ENCODE measurements at places on chromosomes 2 and 18.
A peak's percentile ranks its signal among the peaks of the same experiment; 100 is the strongest.

GRCh38 chr2:145764631-145765030 is 1244.7 kb upstream of the ZEB2 start:
- DNase-seq = no peak

DNA sequence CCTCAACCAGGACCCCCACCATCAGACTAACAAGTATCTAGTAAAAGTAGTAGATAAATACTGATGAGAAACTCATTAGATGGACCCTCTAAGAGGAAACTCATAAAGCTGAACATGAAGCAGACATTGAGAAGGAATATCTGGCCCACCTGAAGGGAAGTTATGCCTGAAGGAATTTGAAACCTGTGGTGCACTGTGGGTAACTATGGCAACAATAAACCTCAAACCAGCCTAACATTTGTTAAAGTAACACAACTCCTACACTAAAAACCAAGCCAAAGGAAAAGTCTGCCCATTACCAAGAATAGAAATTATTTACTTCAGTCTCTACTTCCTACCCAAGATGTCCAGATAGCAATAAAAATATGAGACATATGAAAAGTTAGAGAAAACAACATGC is 43.4 kb downstream of the KIAA1328 start:
- DNase-seq = no peak

- DNase-seq = peak; percentile 43
Observed at GRCh38 chr2:26848336-26849055, 564 bp downstream of the DPYSL5 start.

DNA sequence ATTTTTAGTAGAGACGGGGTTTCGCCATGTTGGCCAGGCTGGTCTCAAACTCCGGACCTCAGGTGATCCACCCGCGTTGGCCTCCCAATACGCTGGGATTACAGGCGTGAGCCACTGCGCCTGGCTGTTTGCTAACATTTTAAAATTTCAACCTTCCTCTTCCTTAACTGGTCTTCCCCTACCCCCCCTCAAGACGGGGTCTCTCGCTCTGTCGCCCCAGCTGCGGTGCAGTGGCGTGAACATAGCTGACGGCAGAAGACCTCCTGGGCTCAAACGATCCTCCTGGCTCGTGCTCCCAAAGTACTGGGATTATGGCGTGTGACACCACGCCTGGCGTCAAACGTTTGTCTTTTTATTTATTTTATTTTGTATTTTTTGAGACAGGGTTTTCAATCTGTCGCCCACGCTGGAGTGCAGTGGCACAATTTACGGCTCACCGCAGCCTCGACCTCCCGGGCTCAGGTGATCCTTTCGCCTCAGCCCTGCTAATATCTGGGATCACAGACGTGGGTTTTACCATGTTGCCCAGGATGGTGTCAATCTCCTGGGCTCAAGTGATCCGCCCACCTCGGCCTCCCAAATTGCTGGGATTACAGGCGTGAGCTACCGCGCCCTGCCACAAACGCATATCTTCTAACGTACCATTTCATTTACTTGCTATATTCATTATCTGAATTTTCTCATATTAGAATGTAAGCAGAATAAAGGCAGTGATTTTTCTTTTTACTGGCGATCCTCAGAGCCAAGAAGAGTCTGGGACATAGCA is 984 bp upstream of the MSH2 start:
- no peak for DNase-seq

- DNase-seq = peak; percentile 89
Observed at GRCh38 chr2:20093263-20094141, 42.1 kb upstream of the LAPTM4A start.

- DNase-seq = no peak
Observed at GRCh38 chr2:98775146-98775986, 44.4 kb upstream of the MGAT4A start.

GRCh38 chr2:133848111-133848649 is 279.9 kb upstream of the NCKAP5 start:
- no peak for DNase-seq

GRCh38 chr18:39340418-39340817 is 1774.8 kb upstream of the CELF4 start:
- DNase-seq = no peak

DNA sequence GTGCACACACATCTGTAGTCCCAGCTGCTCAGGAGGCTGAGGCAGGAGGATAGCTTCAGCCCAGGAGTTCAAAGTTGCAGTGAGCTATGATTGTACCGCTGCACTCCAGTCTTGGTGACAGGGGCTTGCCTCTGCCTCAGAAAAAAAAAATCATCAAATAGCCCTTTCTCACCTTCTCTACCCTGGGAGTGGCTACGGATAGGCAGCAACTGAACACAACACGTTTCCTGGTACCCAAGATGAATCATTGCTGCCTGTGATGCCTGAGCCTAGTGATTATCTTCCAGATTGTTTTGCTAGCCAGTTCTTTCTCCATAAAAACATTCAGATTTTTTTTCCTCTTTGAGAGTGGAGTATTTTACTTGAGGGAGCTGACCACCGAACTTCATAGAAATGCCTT is 13.5 kb downstream of the INPP4A start:
- no peak for DNase-seq

GRCh38 chr2:834233-834632 is 116.4 kb upstream of the SNTG2 start:
- DNase-seq = no peak

- no peak for DNase-seq
Observed at GRCh38 chr2:11891028-11891427, 144.6 kb downstream of the LPIN1 start.

DNA sequence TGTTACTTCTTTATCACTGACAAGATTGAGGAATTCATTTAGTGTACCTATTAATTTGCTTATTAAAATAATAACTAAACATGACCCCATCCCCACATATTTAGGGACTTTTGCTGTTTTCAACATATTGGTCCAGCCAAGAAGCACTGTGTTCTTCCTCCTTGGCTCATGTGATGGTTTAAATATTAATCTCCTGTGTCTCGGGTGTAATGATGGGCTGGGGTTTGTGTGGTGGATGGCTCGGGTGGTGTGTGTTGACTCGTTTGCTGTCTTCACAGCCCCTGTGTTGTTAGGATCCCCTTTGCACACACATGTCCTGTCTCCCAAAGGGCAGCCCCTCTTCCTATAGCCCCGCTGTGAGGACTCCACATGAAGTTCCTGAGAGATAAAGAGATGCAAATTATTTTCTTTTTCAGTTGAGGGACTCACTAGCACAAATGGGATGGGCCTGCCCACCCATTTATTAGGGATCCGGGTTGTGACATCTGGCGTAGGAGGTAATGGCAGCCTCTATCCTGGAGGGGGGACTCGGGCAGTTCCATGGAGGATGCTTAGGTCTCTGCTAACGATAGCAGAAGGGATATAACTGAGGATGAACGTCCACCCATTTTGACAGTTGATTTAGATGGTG is 53.4 kb downstream of the FHOD3 start:
- no peak for DNase-seq

- DNase-seq = no peak
Observed at GRCh38 chr2:166572937-166573336, 78.9 kb upstream of the SCN7A start.

DNA sequence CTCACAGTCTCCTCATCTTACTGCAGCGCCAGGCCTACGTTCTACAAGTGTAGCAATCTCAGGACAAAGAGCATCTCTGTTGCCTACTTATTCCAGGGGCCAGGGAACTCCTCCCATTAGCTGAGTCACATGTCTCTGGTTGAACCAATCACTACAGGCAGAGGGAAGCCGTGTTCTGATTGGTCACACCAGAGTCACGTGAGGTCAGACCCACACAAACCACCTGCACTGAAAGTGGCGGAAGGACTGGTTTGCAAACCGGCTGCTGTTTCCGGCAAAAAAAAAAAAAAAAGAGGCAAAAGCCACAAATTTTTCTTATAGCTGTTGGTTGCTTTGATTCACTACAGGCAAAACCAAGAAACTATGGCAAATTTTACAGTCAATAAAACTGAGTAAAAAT is 21.9 kb upstream of the USP14 start:
- peak; percentile 56 for DNase-seq

DNA sequence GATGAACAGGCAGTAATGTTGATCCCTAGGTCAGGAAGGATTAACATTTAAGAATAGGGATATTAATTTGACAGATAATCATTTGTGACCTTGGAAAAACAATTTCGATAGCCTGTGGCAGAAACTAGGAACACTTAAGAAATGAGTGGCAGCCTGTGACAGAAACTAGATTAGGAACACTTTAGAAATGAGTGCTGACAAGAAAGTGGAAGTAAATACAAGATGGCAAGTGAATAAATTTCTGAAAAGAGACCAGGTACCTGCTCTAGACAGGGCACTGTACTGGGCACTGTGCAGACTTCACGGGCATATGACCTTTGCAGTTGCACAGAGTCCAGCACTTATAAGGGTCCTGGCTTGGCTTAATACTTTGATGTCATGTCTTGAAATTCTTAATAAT is 5.5 kb upstream of the HNRNPA3 start:
- DNase-seq = no peak

GRCh38 chr18:22257022-22257543 is 87.7 kb downstream of the GATA6 start:
- no peak for DNase-seq

GRCh38 chr18:48792141-48792540 is 158.6 kb downstream of the SMAD7 start:
- no peak for DNase-seq
